ENCODE measurements at places on chromosomes 11 and 22.
A peak's percentile ranks its signal among the peaks of the same experiment; 100 is the strongest.

GRCh38 chr11:47466201-47466600, 17.3 kb upstream of the RAPSN start:
- no peak for DNase-seq

DNA sequence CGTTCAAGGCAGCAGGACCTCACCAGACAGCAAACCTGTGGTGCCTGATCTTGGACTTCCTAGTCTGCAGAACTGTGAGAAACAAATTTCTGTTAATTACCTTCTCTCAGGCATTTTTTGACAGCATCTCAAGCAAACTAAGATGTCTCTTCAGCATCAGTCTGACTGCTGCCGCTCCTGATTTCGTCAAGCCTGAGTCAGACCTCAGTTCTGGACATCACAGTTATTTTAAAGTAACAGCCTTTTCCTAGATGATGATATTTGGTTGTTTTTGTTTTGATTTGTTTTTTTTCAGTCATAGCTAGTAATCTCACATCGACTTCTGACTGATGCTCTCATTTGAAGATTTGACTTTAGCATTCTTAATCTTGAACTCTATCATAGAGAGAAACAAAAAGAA, 71.9 kb downstream of the BLID start:
- DNase-seq: no peak

DNA sequence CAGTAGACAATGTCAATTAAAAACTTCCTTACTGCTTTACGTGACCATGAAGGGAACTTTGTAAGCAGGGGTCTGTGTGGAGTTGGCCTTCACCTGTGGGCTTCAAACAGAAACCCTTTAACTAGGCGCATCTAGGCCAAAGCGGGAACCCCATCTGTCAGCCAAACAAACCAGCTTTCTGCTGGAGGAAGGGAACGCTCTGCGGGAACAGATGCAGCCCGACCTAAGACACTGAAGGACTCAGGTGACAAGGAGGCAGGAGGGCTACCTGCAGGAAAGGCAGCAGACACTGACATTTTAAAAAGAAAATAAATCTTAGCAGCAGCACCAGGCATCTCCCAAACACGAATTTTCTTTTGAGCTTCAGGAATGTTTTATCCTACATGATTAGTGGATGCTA, 78.4 kb downstream of the CADM1 start:
- DNase-seq: no peak

GRCh38 chr11:45144126-45145082, 2.0 kb upstream of the PRDM11 start:
- DNase-seq: no peak

GRCh38 chr11:77473801-77474683, at the start of gene PAK1:
TSS of gene PAK1 (minus strand) at chr11:77474094. CDS start at chr11:77392520, 81,574 bp downstream.
- peak; percentile 62 for DNase-seq

DNA sequence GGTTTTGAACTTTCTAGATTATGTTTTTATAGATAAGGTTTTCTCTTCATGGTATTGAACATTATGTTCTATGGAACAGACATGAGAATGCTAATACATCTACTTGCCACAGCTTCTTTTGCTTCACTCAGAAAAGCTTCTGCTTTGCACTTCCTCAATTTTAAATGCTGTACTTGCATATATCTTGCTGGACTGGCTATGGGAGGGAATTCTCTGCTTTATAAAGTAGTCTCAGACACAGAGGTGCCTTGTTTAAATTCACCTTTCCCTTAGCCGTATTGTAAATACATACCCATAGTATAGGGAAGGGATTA, 173.9 kb downstream of the DDX10 start:
- no peak for DNase-seq

DNA sequence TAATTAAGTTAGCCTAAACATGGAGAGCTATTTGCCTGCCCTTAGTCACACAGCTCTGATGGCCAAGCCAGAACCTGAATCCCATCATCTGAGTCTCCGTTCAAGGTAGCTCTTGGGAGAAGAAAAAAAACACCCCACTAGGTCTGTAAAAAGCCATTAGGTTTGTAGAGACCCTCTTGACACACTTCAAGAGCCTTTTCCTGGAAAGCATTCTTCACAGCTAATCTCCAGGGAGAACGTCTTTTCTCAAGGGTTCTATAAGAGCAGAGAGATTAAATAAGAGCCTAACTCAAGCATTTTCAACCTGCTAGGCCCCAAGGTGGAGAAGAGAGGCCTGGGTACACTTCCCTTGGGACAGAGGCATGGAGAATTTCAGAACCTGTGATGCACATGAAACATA, 61.6 kb upstream of the NAV2 start:
- no peak for DNase-seq

DNA sequence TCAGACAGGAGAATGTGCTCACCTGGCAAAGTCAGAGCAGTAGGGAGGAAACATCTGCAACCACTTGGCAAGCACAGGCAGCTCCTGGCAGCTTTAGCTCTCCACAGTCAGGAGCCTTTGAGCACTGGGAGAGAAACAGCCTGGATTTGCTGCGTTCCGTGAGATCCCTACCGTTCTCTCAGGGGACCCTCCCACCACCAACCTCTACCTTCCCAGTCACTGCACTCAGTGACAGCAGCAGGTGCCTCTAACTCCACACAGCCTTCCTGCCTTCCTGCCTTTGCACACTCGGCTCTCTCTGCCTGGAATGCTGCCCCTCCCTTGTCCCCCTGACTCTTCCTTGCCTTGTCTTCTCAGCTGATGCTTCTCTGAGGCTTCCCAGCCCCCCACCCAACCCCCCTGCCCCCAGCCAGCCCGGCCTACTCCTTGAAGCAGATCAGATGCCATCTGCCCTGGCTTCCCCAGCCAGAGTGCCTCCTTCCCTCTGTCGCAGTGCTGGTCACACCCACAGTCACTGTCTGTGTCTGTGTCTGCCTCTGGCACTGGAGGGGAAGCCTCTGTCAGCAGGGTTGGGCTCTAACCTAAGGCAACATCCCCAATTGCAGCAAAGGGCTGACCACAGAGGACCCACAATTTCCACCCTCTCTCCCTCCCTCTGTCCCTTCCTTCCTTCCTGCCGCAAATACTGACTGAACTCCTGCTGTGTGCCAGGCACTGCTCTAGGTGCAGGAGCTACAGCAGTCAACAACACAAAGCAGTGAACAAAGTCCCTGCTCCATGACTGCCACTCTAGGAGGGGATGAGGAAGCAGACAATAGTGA, 14.9 kb upstream of the TSKU start:
- DNase-seq: no peak

GRCh38 chr11:34105957-34106504, 602 bp downstream of the NAT10 start:
- DNase-seq: no peak

GRCh38 chr11:130806746-130807145, 109.5 kb downstream of the SNX19 start:
- DNase-seq: no peak

DNA sequence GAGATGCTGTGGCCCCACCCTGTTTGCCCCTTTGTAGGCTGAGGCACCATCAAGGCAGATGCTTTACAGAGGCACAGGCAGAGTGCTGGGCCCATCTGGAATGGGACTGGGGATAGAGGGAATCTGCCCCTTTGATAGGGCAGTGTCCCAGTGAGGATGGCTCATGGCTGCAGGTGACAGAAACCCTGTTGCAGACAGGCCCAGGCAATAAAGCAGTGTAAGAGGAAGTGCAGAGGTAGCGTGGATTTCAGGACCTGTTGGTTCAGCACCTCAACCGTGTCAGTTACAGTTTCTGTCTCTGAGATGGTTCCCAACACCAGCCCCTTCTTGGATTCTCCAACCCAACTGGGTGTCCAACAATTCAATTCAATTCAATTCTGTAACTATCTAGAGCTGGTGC, 25.1 kb downstream of the PRDM11 start:
- no peak for DNase-seq

GRCh38 chr22:24503137-24503842, 8.2 kb downstream of the UPB1 start:
- DNase-seq: peak; percentile 44

DNA sequence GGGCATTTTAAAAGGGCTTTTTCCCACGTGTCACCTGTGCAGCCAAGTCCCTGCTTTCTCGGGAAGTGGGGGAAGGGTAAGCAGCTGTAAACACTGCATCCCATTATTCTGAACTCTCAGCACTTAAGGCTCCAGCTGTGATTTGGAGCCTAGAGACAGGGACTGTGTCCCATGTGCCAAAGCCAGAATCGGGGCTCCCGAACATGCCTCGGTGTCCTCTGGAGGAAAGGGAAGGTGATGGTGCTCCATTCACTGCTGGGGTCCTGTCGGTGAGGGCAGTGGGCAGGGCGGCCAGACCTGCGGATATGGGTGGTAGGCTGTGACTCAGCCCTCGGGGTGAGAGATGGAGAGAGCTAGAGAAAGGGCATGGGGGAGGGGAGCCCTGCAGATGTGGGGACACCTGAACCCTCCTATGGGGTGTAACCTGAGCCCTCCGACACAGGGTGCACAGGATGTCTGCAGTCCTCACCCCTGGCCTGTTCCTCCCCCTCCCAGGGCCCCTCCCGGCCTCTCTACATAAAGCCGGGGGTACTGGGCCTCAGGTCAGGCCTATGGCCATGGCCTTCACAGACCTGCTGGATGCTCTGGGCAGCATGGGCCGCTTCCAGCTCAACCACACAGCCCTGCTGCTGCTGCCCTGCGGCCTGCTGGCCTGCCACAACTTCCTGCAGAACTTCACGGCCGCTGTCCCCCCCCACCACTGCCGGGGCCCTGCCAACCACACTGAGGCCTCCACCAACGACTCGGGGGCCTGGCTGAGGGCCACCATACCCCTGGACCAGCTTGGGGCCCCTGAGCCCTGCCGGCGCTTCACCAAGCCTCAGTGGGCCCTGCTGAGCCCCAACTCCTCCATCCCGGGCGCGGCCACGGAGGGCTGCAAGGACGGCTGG, 31.8 kb downstream of the CAPN1 start:
- no peak for DNase-seq

DNA sequence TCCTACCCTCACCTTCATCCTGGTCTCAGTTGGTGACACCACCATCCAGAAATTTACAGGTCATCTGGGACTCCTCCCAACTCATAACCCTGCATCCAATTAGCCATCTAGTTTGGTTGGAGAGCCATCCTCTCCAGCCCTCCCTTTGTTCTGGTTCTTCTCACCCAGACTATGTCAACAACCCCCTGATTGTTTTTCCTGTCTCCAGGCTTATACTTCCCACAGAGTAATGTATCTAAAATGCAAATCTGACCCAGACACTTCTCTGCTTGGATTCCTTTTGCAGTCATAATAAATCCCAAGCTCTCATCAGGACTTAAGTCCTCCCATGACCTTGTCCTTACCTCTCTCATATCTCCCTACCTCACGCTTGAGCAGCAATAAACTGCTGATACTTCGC, 3.0 kb downstream of the TTC12 start:
- DNase-seq: no peak
